ENCODE measurements at places on chromosomes 16 and 17. TPM values are rescaled to one million over a fixed set of nuclear protein-coding genes. Genes with fewer than 3 reads are reported as not detected.

GRCh38 chr17:70172923-70173322 lies 3.6 kb downstream of the KCNJ2 start:
- no peak for DNase-seq

DNA sequence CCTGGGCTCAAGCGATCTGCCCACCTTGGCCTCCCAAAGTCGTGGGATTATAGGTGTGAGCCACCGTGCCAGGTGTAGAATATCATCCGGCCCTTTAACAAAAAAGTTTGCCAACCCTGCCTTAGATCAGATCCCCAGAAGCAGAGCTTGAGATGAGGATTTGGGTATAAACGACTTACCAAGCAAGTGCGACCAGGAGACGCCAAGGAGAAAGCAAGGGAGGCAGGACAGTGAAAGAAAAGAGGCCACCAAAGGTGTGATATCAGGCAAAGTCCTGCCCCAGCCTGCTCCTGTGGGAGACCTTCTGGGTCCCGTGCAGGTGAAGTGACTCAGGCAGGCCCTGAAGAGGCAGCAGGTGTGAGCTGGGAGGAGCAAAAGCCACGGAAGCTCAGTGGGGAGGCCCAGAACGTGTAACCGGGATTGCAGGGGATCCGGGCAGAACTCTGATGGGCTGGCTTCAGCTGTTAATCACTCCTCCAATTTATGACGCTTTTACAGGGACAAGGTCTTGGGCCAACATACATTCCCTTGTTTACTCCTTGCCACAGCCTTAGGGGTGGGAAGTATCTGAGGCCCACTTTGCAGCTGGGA lies 14.1 kb upstream of the CALB2 start:
- no peak for DNase-seq

- DNase-seq, result no peak
Observed at GRCh38 chr17:76007131-76007849, 6.6 kb downstream of the CDK3 start.

- no peak for DNase-seq
Observed at GRCh38 chr17:45709728-45710288, 74.3 kb upstream of the CRHR1 start.

DNA sequence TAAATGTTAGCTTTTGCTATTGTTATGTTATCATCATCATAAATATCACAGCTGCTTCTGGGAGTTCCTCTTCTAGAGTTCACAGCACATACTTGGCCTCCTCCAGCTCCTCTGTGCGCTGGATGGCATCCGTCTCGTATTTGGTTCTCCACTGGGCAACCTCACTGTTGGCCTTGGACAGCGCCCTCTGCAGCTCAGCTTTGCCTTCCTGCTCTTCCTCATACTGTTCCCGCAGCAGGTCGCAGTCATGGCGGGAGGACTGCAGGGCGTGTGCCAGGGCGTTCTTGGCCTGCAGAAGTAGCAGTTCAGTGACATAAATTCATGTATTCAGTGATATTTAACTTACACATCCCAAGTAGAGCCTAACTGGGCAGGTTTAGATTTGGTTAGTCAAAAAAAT lies 23.4 kb downstream of the MYH8 start:
- no peak for DNase-seq

DNA sequence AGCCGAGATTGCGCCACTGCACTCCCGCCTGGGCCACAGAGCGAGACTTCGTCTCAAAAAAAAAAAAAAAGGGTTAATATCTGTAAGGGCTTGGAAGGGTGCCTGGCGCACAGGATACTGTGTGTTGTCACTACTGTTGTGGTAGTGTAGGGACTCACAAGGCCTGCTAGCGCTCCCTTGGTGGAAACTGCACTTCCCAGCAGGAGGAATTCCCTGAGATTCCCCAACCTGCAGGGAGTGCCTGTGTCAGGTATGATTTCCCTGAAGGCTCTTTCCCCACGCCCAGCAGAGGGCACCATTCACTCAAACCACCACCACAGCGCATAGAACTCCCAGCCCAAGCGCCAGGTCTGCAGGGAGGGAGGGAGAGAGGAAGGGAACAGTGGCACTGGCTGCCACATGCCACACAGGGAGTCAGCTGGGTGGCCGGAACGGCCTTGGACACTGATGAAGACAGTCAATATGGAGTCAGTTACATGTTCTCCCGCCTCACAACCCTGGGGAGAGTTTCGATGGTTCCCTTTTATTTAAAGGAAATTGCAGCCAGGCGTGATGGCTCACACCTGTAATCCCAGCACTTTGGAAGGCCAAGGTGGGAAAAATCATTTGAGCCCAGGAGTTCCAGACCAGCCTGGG lies 32.7 kb upstream of the CDH1 start:
- no peak for DNase-seq

The ODAD4 gene
- 6.7 TPM for polyA plus RNA-seq

GRCh38 chr17:37732316-37732715 lies 12.5 kb downstream of the HNF1B start:
- no peak for DNase-seq

DNA sequence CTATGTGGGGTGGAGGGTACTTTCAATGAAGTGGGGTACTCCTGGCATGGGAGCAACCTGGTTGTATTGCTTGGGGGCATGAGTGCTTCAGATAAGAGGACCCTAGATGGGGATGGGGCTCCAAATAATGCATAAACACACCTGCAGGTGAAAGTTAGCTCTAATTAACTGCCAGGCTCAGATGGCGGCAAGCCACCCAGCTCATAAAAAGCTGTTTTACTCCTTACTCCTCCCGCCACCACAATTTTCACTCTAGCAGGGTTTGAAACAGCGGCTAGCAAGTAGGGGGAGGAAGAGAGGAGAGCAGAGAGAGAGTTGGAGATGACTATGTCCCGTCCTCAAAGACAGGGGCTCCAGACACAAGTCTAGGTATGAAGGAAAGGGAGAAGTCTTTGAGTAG lies 117.7 kb upstream of the WSCD1 start:
- no peak for DNase-seq

- no peak for DNase-seq
Observed at GRCh38 chr17:20123209-20123608, 114.0 kb downstream of the SPECC1 start.

GRCh38 chr17:13047011-13047606 lies 29.3 kb upstream of the ELAC2 start:
- DNase-seq, result no peak

The LPO gene
- 0.19 TPM for polyA plus RNA-seq

DNA sequence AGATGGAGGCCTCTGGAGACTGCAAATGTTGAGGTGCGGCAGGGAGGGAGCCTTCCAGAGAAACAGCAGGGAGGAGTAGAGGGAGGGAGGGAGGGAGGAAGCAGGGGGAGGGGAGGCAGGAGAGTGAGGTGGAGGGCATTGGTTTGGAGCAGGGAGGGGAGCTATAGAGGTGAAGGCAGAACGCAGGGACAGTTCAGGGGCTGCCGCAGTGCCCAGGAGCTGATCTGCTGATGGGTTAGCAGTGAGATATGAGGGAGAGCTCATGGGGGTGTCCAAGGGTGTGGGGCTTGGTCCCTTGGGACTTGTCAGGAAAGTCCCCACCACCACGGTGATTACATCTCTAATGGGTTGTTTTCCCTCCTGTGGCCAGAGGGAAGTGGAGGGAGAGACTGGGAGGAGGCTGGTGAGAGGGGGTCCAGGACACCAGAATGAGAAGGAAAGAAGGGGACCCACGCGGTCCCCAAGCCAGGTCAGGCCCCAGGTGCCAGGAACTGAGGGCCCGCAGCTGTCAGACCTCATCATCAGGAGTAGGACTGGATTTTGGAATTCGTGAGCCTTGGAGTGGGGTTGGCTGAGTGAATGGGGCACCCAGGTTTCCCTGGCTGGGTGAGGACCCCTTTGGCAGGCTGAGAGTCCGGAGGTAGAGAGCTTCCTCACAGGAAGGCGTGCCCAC lies 11.2 kb downstream of the CA4 start:
- no peak for DNase-seq

GRCh38 chr17:17929655-17930380 lies 42.4 kb downstream of the TOM1L2 start:
- DNase-seq, result no peak

The MYL4 gene
- 3.4 TPM for polyA plus RNA-seq

GRCh38 chr17:81403671-81404534 lies 8.6 kb downstream of the BAHCC1 start:
- DNase-seq, result no peak

The MT4 gene
- polyA plus RNA-seq, result not detected

The SLC35G6 gene
- polyA plus RNA-seq, result not detected

DNA sequence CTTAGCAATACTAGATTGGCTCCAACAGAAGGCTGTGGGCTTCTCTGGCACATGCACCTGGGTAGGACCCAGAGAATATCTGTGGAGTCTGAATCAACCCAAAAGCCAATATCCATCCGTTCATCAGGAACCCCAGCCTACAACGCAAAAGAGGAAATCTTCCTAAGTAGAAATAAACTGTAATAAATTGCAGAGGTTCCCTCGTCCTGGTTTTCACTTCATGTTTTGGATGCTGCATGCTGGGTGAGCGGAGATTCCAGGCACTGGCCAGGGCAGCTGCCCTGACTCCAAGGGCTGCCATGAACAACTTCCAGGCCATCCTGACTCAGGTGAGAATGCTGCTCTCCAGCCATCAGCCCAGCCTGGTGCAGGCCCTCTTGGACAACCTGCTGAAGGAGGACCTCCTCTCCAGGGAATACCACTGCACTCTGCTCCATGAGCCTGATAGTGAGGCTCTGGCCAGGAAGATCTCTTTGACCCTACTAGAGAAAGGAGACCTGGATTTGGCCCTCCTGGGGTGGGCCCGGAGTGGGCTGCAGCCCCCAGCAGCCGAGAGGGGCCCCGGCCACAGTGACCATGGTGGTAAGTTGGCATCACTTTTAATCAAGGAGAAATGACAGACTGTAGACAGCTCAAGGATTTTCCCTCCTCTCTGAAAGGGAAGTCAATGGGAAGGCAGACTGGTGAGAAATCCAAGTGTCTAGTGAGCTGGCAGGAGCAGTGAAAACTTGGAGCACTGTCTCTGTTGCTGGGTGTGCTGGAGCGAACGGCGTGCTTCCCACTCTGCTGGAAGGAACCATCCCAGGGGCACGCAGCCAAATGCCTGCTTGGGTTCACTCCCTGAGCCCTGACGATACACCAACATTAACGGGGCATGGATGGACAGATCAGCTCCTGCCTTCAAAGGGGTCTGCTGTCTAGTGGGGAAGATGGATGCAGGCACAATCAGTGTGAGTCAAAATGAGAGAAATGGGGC lies 10.7 kb upstream of the CIITA start:
- no peak for DNase-seq

DNA sequence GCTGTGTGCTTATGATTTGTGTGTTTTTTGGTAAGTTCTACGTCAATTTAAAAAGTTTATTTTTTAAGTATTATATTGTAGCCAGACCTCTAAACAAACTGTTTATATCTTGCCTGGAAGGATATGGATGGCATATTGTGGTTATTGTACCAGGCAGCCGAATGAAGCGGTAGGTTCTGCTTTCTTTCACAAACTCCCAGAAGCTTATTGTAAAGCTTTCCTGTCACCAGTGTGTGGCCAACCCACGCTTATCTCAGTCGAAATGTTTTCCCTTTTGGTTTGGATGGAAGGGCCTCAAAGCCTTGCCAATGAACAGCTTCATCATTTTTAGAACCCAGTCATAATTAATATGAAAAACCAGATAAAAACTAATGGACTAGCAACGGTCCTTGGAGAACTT lies 53.1 kb downstream of the CYB5B start:
- no peak for DNase-seq

DNA sequence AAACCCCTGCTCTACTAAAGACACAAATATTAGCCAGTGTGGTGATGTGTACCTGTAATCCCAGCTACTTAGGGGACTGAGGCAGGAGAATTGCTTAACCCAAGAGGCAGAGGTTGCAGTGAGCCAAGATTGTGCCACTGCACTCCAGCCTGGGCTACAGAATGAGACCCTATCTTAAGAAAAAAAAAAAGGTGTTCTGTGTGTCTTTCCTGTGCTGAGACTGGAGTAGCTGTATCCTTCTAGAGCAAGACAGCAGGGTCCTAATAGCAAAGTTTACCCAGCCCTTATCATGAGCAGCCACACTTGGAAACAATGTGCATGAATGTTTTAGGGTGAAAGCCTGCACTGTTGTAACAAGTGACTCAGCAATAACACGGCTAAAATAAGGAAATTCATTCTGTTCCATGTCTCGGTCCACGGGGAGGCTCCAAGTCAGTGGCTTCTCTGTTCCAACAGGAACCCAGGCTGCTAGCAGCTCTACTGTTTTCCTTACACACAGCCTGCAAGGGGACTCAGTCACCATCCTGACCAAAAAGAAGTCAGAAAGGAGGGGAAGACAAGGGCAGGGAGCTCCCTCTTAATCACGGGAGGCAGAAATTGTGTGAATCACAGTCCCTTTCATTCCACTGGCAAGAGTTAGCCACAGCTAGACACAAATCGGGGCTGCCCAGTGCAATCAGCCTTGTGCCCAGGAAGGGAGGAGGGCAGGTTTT lies 7.1 kb upstream of the SLC5A11 start:
- no peak for DNase-seq

The TMEM238L gene
- polyA plus RNA-seq, result 4.0 TPM

- no peak for DNase-seq
Observed at GRCh38 chr17:41258406-41258805, 3.2 kb downstream of the KRTAP9-9 start.

The CSH2 gene
- 0.61 TPM for polyA plus RNA-seq

GRCh38 chr17:54307351-54307750 lies 484.6 kb downstream of the KIF2B start:
- no peak for DNase-seq

The CCL17 gene
- not detected for polyA plus RNA-seq

DNA sequence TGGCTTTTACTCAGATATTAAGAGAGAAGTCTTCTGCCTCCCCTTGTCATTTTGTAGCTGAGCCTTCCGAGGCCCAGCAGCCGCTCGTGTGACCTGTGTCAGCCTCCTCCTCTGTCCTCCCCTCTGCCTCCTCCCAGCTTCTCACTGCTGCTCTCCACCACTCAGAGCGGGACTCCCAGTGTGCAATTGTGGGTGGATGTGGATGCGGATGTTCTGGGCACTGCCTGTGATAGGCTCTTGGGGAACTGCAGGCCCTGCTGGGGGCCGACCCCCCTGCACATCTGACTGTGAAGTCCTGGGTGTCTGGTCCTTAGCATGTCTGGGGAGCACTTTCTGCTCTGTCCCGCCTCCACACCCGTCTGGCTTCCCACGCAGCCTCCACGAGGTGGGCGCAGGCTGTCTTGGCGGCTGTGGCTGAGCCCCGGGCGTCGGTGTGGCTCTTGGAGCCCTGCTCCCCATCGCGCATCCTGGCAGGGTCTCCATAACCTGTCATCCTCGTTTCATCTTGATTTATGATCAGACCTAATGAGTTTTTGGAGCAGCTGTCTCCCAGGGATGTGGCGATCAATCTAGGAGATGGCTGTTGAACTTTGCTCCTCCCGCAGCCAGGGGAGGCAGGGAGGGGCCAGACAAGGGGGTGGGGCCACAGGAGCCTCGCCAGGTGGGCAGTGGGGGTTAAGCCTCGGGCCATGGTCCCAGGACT lies 28.1 kb downstream of the GRIN2C start:
- no peak for DNase-seq

The FNDC8 gene
- polyA plus RNA-seq, result 0.27 TPM

The ADORA2B gene
- polyA plus RNA-seq, result 1.1 TPM

- no peak for DNase-seq
Observed at GRCh38 chr17:65438708-65439294, 122.6 kb downstream of the AXIN2 start.

- no peak for DNase-seq
Observed at GRCh38 chr17:8746501-8747236, 2.0 kb upstream of the CCDC42 start.

All from left renal cortex interstitium (tissue), 4 donors.